ENCODE measurements at places on chromosomes 6 and 20.
A peak's percentile ranks its signal among the peaks of the same experiment; 100 is the strongest.

- DNase-seq = no peak
Observed at GRCh38 chr20:4099905-4100675, 84.7 kb upstream of the RNF24 start.

- no peak for DNase-seq
Observed at GRCh38 chr6:38350220-38350619, 289.5 kb downstream of the BTBD9 start.

- DNase-seq = peak; percentile 45
Observed at GRCh38 chr20:3420211-3420707, 12.8 kb upstream of the DNAAF9 start.

DNA sequence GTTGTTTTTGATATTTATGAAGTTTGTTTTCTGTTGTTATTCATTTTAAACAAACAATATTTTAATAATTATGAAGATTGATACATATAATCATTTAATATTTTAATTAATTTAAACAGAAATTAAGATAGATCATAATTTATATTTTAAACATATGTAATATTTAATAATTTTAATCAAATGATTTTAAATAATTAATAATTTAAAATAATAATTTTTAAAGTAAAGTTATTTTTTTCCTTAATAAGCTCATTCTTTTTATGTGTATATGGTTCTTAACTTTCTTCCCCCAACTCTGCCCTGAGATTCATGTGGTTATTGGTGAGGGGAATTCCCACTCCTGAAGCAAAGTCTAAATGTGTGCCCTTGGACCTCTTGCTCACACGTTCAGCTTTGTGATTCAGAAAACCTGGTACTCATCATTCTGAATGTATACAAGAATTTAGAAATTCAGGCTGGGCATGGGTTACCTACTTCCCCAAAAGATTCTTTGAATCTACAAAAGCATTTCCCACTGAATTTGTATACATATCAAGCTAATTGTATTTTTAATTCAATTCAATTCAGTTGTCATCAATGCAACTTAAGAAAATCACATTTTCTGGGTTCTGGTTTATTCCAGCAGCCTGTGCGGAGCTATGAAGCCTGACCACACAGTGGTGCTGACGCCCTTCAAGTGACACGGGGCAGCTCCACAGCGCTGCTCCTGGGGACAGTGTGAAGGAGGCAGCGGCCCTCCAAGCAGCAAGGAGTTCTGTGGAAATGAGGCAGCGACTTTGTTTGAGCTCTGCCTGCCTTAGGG, 168.9 kb upstream of the UST start:
- peak; percentile 39 for DNase-seq

DNA sequence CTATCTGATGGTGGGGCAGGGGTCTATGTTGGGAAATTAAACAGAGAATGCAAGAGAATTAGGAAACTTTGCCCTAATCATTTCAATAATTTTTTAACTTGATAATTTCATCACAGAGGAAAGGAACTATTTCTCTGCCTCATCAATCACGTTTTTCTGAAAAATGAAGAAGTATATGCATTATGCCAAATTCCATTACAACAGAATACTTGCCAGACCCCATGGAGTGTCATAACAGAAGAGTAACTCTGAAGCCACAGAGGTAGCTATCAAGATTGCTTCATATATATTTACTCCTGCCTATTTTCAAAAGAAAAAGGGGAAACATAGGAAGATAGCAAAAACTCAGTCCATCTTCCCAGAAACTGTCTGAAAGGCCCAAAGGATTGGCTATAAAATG, 5.7 kb upstream of the USP49 start:
- DNase-seq = no peak

GRCh38 chr20:44196271-44196670, 9.3 kb upstream of the JPH2 start:
- no peak for DNase-seq

DNA sequence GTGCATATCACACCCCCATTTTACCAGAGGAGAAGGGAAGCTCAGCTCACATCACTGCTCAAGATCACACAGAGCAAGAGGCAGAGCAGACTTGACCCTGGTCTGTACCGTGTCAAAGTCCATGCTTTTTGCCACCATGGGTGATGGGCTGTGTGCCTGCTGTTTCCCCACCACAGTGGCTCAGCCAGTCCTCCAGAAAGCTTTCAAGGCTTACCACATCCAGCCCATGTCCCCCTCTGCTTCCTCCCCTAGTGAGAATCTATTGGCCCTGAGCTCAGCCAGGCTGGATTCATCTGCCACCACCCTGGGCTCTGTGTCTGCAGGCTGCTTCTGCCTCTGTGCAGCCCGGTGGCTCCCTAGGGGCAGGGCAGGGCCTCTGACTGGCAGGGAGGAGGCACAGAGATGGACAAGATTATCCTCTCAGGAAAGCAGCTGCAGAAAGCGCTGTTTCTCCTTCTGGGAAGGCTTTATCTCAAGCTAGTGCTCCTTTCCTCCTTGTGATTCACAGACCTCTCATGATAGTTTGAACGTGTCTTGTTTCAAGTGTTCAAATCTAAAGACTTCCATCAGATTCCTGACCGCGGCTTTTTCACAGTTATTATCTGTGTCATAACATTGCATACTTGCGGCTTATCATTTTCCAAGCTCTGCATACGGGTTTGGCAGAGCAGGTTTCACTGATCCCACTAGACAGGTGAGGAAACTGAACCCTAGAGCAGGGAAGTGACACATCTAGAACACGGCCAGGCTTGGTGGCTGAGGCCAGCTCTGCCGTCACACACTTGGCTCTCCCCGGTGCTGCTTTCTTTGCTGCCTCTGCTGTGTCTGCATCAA, 37.4 kb downstream of the VEGFA start:
- DNase-seq = no peak

DNA sequence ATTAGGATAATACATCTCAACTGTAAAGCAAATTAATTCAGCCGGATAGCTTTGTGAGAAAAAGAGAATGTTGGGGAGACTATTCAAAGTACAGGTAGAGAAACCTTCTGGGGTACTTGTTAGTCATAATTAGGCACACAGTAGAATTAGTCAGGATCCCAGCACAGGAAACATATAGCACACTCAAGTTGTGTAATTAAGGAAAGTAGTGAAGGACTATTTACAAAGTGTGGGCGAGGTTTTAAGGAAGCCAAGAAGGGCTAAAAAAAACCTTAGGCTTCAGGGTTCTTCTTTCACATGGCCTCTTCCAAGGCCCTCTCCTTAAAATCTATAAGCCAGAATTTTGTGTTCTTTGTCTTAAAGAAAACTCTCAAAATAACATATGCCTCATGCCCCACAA, 126.7 kb downstream of the RTN4IP1 start:
- DNase-seq = no peak

DNA sequence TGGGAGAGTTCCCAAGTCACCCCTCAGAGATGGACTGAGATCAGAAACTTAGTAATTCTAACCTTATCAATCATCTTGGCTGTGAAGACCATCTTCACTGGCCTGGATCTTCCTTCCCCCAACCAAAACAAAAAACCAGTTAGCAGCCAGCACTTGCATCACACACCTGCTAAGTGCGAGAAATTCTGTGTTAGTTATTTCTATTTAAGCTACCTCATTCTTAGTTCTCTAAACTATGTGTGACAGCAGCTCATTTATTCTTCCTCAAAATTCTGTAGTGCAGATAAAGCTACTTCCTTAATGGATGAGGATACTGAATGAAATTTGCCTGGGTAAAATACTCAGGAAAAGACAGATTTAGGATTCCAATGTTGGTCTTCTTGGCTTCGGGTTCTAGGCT, 18.2 kb upstream of the TAGAP start:
- no peak for DNase-seq

GRCh38 chr6:157260735-157261410, 62.4 kb downstream of the TMEM242 start:
- DNase-seq = no peak

DNA sequence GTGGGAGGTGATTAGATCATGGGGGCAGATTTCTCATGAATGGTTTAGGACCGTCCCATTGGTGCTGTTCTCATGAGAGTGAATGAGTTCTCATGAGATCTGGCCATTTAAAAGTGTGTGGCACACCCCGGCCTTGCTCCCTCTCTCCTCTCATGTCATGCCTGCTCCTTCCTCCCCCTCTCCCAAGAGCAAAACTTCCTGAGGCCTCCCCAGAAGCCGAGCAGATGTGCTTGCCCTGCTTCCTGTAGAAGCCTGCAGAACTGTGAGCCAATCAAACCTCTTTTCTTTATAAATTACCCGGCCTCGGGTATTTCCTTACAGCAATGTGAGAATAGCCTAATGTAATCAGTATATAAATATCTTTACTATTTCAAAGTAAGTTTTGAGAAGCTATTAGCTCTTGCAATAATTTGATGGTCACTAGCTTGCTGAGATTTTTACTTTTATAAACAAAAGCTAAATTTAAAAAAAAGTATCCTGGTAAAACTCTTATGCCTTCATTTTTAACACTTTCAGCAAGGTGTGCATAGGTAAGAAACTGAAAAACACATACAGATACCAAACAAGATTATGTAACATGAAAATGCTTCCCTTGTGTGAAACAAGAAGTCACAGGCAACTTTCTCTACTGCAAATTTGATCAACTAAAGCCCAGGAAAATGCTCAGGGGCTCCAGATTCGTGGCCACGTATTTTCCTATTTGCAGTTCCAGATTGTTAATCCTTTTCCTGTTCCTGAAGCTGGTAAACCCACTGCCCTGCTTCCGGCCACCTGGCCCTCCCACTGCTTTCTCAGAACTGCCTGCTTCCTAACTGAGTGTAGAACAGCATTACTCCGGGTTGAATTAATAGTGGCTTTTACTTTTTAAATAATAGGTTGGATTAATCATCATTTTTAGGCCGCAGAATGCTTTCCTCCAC, 395.1 kb upstream of the CNR1 start:
- DNase-seq = no peak

- no peak for DNase-seq
Observed at GRCh38 chr6:163695414-163695864, 280.9 kb downstream of the QKI start.

DNA sequence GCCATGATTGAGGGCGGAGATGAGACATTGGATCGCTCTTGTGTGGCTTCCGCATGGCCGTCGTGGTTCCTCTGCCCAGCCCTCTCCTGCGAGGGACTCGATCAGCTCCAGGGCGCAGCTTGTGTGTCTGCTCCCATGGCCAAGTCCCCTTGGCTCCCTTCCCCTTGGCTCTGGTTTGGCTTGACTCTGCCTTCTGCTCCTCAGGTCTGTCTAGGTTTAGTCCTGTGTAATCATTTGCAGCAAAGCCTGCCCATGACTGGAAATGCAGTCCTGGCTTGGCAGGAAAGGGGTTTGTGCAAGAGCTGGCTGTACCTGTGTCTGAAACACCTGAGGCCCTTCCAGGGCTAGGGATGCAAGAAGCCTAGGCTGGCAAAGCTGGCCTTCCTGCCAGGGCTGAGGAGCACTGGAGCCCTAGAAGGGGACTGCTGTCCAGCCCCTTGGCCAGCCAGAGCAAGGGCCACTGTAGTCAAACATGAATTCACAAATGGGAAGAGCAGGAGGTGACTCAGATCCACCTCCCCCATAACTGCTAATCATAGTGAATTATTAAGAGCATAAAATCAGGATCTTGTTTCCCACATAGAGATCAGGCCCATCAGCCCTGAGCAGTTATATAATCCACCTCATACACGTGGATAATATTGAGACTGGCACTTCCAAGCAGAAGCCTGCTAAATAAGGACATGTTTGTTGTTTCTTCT, 196.8 kb downstream of the FARS2 start:
- DNase-seq = no peak

DNA sequence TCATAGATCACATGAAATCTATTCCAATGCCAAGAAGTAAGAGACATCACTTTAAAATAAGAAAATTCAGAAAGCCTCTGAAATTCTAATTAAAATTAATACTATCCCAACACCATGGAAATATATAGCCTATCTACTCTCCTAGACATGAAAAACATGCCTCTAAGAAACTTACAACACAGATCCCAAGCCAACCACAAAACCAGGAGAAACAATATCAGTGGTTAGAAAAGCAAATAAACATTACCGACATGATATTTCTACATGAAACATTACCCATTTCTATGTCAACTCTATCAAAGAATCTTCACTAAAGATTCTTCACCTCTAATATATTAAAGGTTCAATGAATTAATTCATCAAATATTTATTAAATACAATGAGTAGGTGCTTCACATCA, 4.8 kb downstream of the EPB41L2 start:
- no peak for DNase-seq

DNA sequence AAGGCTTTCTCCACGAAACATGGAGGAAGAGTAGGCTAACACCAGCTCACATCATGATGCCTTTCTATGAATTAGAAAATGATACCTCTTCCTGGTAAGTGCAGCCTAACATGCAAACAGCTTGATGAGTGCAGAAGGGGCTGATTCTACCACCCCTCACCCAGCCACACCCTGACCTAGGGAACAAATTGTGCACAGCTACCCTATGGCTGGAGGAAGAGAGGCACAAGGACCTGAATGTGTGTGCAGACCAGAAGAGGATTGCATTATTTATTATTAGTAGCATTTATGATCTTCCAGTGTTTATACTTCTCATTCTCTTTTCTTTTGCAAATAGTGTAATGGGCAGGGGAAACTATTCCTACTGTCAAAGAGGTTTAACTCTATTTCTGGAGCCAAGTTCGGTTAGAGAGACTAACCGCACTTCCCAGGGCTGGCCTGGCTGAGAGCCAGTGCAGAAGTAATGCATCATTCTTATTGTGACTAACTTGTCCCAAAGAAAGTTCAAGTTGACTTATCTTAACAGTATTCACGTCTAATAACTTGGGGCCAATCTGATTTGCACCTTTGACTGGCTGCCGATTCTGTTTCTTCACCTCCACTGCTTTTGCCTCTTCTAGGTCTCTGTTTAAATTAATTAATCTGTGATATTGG, 237.5 kb downstream of the CD83 start:
- DNase-seq = no peak

DNA sequence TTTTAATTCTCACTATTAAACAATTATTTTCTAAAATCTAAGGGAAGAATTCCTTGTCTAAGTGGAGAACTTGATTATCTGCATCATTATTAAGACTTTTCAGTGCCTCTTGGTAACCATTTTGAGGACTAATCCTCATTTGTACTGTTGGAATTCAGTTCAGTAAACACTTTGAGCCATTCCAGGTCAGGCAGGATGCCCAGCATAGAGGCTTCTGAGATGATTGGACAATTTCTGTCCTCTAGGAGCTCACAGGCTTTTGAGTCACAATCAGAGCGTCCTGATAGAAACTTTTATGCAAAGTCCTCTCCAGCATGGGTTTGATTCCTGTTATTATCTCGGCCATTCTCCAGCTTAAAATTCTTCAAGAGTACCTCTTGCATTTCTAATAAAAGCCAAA, 1304.6 kb downstream of the EPHA7 start:
- no peak for DNase-seq

- DNase-seq = peak; percentile 90
Observed at GRCh38 chr20:24948939-24949679, at the start of gene CST7. TSS of gene CST7 (plus strand) at chr20:24949269. CDS start at chr20:24949506, 237 bp downstream.
